Sigmoid colon (tissue), 7 donors: ENCODE measurements at places on chromosomes 6 and 20. TPM values are rescaled to one million over a fixed set of nuclear protein-coding genes. Genes with fewer than 3 reads are reported as not detected.
A peak's percentile ranks its signal among the peaks of the same experiment; 100 is the strongest.

BTN1A1 gene
- not detected for total RNA-seq

DNA sequence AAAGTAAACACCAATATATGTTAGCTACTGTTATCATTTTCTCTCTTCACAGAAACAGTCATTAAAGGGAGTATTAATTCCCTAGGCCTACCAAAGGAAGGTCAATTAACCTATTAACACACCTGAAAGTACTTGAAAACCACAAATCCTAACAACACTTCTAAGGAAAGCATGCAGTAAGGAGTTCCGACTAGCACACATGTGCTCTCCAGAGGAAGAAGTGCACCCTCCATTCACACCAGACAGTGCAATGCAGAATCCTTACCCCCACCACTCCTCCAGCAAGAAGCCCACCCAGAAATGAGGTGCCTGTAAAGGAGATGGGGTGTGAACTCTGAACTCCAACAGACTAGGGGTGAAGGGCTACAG, 58.7 kb downstream of the EPB41L2 start:
- H3K27me3 ChIP-seq = no peaks in the 10 kb centered on the region
- no peak for DNase-seq
- H3K4me3 ChIP-seq = no peak overlapping the region
- H3K27ac ChIP-seq = no peak overlapping the region

DNA sequence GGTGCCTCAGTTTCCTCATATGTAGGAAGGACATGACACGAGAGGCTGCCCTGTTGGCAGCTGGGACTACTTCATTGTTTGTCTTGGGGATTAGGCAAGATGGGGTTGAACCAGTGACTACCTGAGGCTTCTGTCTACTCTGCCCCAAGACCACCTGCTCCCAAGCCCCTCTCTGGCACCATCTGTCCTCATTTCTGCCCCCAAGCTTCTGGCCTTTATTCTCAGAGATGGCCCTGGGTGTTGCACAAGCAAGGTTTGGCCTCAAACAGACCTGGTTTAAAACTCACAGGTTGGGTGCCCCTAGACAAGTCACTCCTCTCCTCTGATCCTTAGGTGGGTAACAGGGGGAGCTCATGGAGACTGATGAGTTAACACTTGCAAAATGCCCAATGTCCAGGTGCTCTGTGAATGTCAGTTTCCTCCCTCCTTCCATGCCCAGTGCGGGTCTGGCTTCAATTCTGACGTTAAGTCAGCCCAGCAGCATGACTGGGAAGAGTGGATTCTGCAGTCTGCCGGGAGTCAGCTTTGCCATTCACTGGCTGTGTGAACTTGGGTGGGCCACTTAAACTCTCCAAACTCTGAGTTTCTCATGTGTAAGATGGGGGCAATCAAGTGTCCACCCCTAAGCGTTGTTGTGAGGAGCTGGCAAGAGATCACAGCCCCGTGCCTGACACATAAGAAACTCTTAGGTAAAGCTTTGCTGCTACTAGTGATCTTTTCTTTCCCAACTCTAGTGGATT, 84.5 kb upstream of the TOX2 start:
- DNase-seq = peak; percentile 19
- H3K4me1 ChIP-seq = no peaks in the 10 kb centered on the region
- no peaks in the 10 kb centered on the region for H3K36me3 ChIP-seq
- H3K27me3 ChIP-seq = peaks cover 2% of the 10 kb centered on the region
- no peak overlapping the region for H3K4me3 ChIP-seq
- no peak overlapping the region for H3K27ac ChIP-seq

GRCh38 chr6:133590814-133591213, 298.1 kb upstream of the TCF21 start:
- H3K27ac ChIP-seq = no peak overlapping the region
- no peaks in the 10 kb centered on the region for H3K36me3 ChIP-seq
- no peak overlapping the region for H3K4me3 ChIP-seq
- DNase-seq = no peak

TMC2 gene
- total RNA-seq = 0.28 TPM

DNA sequence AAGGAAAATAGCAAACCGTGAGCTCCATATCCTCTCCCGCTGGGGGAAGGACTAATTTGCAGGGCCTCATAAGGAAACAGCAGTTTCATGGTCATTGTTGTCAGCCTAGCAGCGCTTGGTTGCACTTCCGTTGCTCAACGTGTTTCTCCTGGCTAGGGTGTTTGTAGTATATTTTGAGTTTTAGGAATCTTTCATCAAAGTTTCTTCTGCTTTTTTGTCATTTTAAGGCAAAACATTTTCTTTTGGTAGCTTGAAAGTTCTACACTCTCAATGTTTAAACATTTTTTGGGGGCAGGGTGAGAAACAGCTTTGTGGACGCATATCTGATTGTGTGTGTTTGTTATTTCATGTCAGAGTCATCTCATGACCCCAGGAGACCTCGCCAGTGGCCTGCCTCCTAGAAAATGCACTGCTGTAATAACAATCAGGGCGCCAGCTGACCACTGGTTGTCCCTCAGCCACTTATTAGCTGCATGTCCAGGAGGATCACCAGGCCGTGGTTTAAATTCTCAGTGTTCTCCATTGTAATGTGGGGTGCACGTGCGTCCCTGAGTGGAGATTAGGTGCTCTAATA, 20.6 kb downstream of the JARID2 start:
- DNase-seq = no peak
- H3K4me1 ChIP-seq = peaks cover 56% of the 10 kb centered on the region
- H3K27ac ChIP-seq = no peak overlapping the region
- H3K4me3 ChIP-seq = no peak overlapping the region
- no peaks in the 10 kb centered on the region for H3K27me3 ChIP-seq

DNA sequence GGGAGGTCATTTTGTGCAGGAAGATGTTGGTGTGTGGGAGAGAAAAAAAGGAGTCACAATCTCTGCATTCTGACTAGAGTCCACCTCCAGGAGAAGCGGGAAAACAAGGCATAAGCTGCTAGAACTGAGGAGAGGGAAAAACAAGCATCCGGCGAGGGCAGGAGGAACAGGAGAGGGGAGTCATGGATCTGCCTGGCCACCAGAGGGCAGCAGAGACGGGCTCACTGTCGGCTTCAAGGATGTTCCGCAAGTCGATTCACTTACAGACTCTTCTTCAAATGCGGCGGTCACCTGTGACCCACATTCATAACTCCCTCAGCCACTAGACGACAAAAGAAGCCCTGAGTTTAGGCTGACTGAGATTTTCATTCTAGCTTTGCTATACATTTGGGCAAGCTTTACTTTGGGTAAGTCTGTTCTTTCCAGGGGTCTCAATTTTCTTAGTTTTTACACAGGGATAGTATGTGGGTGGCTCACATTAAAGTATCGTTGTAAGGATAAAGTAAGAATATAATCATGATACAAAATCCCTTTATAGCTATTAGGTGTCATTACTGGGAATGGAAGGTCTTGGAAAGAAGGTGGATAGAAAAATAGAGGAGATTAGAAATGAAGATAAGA, 6.6 kb upstream of the BTNL2 start:
- H3K4me3 ChIP-seq = no peak overlapping the region
- peak; percentile 88 for DNase-seq
- H3K36me3 ChIP-seq = no peaks in the 10 kb centered on the region
- peaks cover 9% of the 10 kb centered on the region for H3K27me3 ChIP-seq

ADGRF4 gene
- total RNA-seq = not detected

- H3K4me3 ChIP-seq = no peak overlapping the region
- no peaks in the 10 kb centered on the region for H3K27me3 ChIP-seq
- H3K27ac ChIP-seq = no peak overlapping the region
- H3K36me3 ChIP-seq = no peaks in the 10 kb centered on the region
- DNase-seq = no peak
Observed at GRCh38 chr6:121515630-121516265, 80.3 kb downstream of the GJA1 start.

- no peaks in the 10 kb centered on the region for H3K4me1 ChIP-seq
- H3K36me3 ChIP-seq = no peaks in the 10 kb centered on the region
- H3K27ac ChIP-seq = no peak overlapping the region
- no peaks in the 10 kb centered on the region for H3K27me3 ChIP-seq
- DNase-seq = no peak
- no peak overlapping the region for H3K4me3 ChIP-seq
Observed at GRCh38 chr6:444653-445275, 53.2 kb downstream of the IRF4 start.

- H3K4me1 ChIP-seq = peaks cover 20% of the 10 kb centered on the region
- DNase-seq = no peak
- peak overlapping the region; percentile 35 for H3K27ac ChIP-seq
- H3K4me3 ChIP-seq = peak overlapping the region; percentile 17
Observed at GRCh38 chr6:143629104-143630080, 48.4 kb upstream of the PHACTR2 start.

DNA sequence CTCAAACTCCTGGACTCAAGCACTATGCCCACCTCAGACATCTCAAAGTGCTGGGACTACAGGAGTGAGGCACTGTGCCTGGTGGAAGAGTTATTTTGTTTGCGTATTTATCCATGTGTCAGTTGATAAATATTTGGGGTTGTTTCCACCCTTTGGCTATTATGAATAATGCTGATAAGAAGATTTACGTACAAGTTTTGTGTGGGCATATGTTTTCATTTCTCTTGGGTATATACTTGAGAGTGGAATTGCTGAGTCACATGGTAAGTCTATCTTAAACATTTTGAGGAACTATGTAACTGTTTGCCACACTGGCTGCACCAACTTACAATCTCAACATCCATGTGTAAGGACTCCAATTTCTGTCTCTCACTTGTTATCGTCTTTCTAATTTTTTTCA, 200.3 kb downstream of the RNGTT start:
- H3K36me3 ChIP-seq = no peaks in the 10 kb centered on the region
- no peak for DNase-seq
- H3K27me3 ChIP-seq = no peaks in the 10 kb centered on the region
- H3K27ac ChIP-seq = no peak overlapping the region

LZTS3 gene
- 8.4 TPM for total RNA-seq

AKAP12 gene
- 244 TPM for total RNA-seq

RRBP1 gene
- total RNA-seq = 35.3 TPM

DNA sequence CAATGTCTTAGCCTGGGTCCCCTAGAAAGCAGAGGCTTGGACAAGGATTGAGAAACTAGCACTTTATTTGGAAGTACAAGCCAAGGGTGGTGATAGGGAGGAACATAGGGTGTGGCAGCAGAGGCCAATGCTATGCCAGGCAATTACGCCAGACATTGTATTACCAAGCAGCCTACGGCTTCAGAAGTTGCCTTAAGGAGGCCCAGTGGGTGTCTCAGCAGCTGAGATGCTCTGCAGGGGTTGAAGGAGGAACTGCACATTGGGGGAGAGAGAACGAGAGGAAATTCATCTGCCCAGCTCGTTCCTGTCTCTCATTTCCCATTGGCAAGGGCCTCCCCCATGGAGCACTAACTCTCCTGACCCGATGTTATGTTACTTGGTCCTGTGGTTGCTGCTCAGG, 859 bp downstream of the C20orf202 start:
- no peak overlapping the region for H3K4me3 ChIP-seq
- H3K4me1 ChIP-seq = no peaks in the 10 kb centered on the region
- H3K36me3 ChIP-seq = no peaks in the 10 kb centered on the region
- H3K27ac ChIP-seq = no peak overlapping the region
- H3K27me3 ChIP-seq = no peaks in the 10 kb centered on the region
- DNase-seq = no peak

DNA sequence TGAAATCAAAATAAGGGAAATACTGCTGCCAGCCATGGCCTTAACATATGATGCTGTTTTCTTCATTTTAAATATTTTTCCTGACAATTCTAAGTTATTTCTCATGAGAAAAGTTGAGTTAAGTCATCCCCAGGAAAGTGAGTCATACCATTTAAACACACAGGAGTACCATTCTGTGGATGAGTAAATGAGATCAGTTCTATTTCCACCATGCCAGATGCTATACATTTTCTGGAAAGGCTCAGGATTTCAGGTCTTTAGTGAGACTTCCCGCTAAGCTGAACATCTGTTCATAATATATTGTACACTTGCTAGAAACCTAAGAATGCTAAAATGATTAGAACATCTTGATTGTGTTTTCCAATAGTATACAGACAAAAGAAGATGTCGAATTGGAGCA, 256.2 kb upstream of the MANEA start:
- no peaks in the 10 kb centered on the region for H3K4me1 ChIP-seq
- no peaks in the 10 kb centered on the region for H3K27me3 ChIP-seq
- H3K4me3 ChIP-seq = no peak overlapping the region
- H3K27ac ChIP-seq = no peak overlapping the region
- DNase-seq = no peak

CCDC170 gene
- total RNA-seq = 0.71 TPM

DNA sequence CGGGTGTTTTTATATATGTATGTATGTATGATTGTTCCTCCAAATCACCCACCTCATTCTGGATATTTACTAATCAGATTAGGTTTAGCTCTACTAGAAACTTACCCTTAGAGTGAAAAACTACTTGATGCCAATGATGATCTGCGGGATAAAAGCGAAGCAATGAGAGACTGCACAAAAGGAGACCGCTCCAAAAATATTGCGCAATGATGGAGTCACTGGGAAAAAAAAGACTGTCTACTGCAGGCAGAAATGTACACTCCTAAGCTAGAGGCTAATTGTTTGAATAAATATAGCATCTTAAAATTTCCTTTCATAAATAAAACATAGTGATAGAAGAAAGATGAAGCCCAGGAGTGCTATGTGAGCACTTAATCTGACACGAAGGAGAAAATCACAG, 7.3 kb downstream of the RAB32 start:
- H3K27ac ChIP-seq = no peak overlapping the region
- H3K4me1 ChIP-seq = peaks cover 13% of the 10 kb centered on the region
- DNase-seq = no peak
- H3K36me3 ChIP-seq = peaks cover 7% of the 10 kb centered on the region
- no peaks in the 10 kb centered on the region for H3K27me3 ChIP-seq
- H3K4me3 ChIP-seq = no peak overlapping the region

DNA sequence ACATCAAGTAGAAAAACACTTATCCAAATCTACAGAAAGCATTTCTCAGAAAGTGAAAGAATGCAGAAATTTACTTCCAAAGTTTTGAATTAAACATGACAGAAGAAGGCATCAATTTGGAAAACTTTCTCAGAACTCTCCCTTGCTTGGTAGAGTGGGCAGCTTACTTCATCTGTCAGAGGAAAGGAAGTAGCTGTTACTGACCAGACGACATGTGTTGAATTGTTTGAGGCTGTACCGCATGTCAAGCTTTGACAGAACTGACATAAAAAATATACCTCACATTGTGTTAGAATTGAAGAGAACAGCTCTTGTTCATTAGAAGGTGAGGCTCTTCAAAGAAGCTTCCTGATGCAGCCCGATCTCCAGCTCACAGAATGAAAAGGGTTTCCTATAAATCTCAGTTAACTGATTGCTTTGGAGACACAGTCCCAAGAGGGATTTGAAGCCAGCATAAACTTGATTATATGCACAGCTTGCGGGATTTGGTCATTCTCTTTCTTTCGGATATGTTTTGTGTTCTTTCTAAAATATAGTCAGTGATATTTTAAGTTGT, 190.7 kb downstream of the PLCB1 start:
- H3K4me1 ChIP-seq = no peaks in the 10 kb centered on the region
- H3K4me3 ChIP-seq = no peak overlapping the region
- H3K27ac ChIP-seq = no peak overlapping the region

GRCh38 chr20:25236450-25237304, 11.2 kb upstream of the PYGB start:
- DNase-seq = no peak
- peak overlapping the region; percentile 78 for H3K27ac ChIP-seq
- peaks cover 24% of the 10 kb centered on the region for H3K4me1 ChIP-seq

SLC13A3 gene
- 4.2 TPM for total RNA-seq

GRCh38 chr6:161272635-161273273, 1.1 kb downstream of the AGPAT4 start:
- peak overlapping the region; percentile 72 for H3K27ac ChIP-seq
- no peaks in the 10 kb centered on the region for H3K27me3 ChIP-seq
- H3K4me3 ChIP-seq = peak overlapping the region; percentile 55
- H3K4me1 ChIP-seq = peaks cover 20% of the 10 kb centered on the region
